ENCODE measurements at places on chromosomes 1 and 21. TPM values are rescaled to one million over a fixed set of nuclear protein-coding genes. Genes with fewer than 3 reads are reported as not detected.

The PATJ gene
- 18.1 TPM for total RNA-seq

The BGLAP gene
- total RNA-seq: 0.82 TPM

The HSD3B2 gene
- total RNA-seq: not detected

The RHCE gene
- total RNA-seq: not detected

The SETSIP gene
- total RNA-seq: not detected

GRCh38 chr1:210129092-210129491 is 103.5 kb upstream of the SERTAD4 start:
- DNase-seq: no peak

GRCh38 chr1:218409946-218410510 is 64.9 kb downstream of the TGFB2 start:
- no peak for DNase-seq

DNA sequence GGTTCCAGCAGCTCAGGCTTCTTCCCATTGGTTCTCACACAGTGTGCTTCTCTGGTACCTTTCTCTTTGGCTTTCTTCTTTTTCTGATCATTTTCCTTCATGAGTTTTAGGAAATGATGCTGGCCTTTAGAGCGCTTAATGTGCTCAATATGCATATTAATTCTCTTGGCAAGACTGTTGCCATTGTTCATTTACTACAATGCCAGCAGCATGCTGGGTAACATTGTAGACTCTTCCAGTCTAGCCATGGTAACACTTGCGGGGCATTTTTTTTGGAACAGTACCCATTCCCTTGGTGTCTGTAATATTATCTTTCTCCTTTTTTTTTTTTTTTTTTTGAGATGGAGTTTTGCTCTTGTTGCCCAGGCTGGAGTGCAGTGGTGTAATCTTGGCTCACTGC is 21.7 kb downstream of the UBE4B start:
- no peak for DNase-seq

GRCh38 chr1:220887520-220888416 is 8.5 kb downstream of the HLX start:
- DNase-seq: no peak

DNA sequence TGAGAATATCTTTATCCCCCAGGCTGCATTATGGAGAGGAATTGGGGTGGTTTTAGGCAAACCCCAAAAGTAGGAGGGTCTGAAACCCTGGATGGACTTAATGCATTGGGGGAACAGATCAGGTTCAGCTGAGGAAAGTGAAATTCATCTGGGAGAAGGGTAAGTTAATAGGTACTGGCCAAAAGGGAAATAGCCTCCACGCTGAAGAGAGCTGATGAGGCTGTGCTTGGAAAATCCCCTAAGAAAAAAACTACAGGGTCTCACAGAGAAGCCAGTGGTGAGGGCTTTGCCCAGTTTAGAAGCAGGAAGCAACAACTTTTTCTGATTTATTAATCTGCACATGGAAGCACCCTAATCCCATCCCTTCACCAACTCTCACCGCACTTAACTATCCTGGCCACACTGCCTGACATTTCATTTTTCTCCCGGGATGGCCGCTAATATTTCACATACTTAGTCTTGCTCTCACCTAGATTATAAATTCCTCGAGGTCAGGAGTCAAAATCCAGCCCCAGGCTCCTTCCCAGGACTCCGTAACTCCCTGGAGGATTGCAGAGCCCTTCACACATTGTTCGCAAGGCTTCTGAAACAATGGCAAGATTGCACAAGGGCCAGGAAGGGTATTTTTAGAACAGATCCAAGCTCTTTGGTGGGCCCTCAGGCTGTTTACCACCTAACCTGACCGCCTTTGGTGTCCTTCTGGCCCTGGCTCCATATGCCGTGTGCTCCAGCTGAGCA is 60.9 kb upstream of the TARBP1 start:
- DNase-seq: no peak

DNA sequence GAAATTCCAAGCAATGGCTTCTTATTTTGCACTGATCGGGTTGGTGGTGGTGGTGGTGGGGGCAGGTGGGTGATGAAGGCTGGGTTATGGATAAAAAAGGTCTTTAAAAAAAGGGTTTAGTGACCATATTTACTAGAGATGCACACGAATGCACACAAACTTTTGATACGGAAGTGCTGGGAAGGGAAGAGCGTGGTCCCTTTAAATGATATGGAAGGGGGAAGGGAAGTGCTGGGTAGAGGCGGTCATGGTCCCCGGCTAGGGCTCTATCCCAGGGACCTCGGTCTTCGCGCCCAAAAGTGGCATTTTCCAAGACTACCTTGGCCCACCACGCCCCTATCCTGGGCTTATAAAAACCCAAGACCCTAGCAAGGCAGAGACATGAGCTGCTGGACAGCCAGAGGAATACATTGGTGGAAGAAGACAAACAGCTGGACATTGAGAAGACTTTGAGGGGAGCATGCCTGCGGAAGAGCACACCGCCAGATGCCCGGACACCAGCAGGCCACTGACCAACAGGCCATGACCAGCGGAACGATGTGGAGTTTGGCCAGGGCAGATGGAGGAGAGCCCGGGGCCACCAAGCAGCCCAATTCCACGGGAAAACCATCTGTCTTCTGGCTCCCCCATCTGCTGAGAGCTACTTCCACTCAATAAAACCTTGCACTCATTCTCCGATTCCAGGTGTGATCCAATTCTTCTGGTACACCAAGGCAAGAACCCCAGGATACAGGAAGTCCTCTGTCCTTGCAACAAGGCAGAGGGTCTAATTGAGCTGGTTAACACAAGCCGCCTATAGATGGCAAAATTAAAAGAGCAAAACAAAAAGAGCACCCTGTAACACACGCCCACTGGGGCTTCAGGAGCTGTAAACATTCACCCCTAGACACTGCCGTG is 1720.2 kb downstream of the MRPL39 start:
- DNase-seq: no peak

- DNase-seq: no peak
Observed at GRCh38 chr1:100065183-100065968, 67.4 kb downstream of the SASS6 start.

- DNase-seq: no peak
Observed at GRCh38 chr1:14014929-14015328, 314.9 kb downstream of the PRDM2 start.

DNA sequence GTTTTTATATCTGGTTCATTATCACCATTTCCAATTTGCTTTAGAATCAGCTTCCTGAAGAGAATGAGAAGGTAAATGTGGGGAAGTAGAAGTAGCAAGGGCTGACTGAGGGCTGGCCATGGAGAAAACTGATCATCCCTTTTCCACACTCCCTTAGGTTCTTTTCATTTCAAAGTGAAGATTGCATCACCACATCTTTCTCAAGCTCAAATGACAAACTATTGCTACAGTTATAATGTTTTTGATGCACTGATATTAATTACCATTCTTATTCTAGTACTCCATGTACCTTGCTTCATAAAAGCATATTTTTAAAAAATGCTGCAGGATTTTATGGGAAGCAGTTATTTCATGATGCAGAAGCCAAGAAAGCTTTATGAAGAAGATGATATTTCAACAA is 7.9 kb upstream of the AK5 start:
- DNase-seq: no peak

DNA sequence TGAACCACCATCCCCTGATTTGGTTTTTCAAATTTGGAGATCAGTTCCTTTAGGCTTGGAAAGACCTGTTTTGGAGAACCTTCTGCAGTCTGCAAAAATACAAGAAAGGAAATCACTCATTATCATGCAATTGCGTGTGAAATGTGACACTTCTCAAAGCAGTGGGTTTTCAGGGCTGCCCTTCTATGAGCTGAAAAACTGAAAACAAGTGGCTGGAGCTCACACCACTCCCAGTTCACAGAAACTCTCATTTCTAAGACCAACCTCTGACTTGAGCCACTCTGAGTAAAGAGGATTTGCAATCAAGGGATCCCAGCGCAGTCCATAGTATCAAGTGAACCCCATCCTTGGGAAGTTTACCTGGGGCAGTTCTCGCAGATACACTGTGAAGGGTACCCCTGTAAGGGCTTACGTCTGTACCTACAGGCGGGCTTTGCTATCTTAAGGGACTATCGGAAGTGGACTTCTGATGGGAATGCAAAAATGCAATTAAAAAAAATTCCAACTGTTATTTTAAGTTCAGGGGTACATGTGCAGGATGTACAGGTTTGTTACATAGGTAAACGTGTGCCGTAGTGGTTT is 12.8 kb downstream of the SH2D1B start:
- DNase-seq: no peak

DNA sequence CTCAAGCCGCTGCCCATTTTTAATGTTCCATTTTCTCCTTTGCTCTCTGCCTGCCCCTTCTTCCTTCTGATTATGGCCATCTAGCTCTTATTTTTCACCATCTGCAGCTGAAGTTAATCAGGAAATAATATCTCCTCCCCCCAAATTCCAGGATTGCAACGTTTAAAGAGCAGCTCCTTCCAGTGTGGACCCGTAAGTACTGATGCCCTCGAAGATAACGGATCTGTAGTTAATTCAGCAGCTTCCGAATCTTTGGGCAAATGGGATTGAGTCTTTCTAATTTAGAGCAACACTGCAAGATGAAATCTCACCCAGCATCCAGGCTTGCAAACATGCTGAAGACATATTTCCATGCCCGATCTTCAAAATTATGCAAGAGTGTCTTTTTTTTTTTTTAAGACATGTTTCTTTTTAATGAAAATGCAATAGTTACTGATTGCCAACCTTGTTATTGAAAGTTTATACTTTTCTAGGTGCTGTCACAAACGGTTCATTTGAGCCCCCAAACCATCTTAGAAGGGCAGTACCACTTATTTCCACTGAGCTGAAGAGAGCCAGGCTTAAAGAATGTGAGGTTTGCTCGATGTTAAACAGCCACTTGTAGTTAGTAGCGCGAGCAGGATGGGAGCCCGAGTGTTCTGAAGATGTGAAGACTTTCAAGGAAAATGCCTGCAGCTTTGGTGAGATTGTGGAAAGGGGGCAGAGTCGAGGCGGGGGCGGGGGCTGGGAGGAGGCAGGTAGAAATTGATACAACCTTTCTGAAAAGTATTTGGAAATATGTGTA is 10.9 kb upstream of the RCAN3 start:
- no peak for DNase-seq

- no peak for DNase-seq
Observed at GRCh38 chr1:11314959-11315358, 42.0 kb downstream of the UBIAD1 start.

Data from omental fat pad (tissue), 4 donors.